ENCODE measurements at places on chromosomes 1 and 21. TPM values are rescaled to one million over a fixed set of nuclear protein-coding genes. Genes with fewer than 3 reads are reported as not detected.

Gene CELA3B
- not detected for total RNA-seq

Gene GJA9
- not detected for total RNA-seq

Gene CAMK1G
- total RNA-seq: not detected

Gene C1orf185
- not detected for total RNA-seq

Gene SPRR5
- total RNA-seq: not detected

Gene AMY1C
- not detected for total RNA-seq

Gene CELA2A
- total RNA-seq: not detected

Gene PADI3
- not detected for total RNA-seq

Gene RIPPLY3
- total RNA-seq: not detected

Gene GBP3
- total RNA-seq: 38.6 TPM

Gene CCDC190
- not detected for total RNA-seq

Gene IGSF9
- total RNA-seq: not detected

Gene VAMP3
- total RNA-seq: 33.1 TPM

Gene LCE3E
- not detected for total RNA-seq

Gene RGS5
- 3.7 TPM for total RNA-seq

Gene AADACL3
- total RNA-seq: not detected

Gene XCL1
- total RNA-seq: 46.7 TPM

Gene CD52
- total RNA-seq: 971 TPM

Gene LAMC1
- total RNA-seq: 0.40 TPM

Gene GNG12
- total RNA-seq: not detected

Gene MTR
- total RNA-seq: 46.9 TPM

Gene SLC22A15
- 1.8 TPM for total RNA-seq

Gene PKLR
- total RNA-seq: not detected

Gene GJB4
- total RNA-seq: not detected

Gene OR2L13
- not detected for total RNA-seq

Measured in activated CD8-positive, alpha-beta memory T cell treated with anti-CD3 and anti-CD28 coated beads, Interleukin-2, amount 10 ng/mL, durations not matched to agents 7 days and 5 days (primary cell).